Activated CD8-positive, alpha-beta memory T cell treated with anti-CD3 and anti-CD28 coated beads, Interleukin-2, amount 50 U/mL, for 4 hours (primary cell): ENCODE measurements at places on chromosomes 1 and 21.

GRCh38 chr1:183730886-183731573 lies 73.9 kb upstream of the RGL1 start:
- no peak for DNase-seq

DNA sequence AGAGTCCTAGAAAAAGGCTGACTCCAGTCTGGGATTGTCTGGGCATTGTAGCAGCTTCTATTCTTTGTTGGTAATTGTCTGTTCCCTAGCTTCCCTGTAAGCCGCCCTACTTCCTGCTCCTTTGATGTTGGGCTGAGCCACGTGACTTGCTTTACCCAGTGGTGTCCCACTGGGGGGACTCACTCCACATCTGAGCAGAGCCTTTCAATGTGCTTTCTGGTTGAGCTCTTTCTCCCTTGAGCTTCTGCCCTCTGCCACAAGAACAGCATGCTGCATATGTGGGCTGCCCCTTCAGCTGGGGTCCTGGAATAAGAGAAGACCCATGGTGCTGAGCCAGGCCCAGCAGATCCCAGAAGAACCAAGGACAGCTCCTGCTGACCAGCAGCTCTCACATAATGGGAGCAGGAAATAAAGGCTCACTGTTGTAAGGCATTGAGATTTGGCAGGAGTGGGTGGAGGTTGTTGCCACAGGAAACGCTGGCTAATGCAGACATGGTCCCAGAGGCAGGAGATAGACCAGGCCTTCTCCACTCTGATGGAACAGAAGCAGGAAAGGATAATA lies 276.3 kb upstream of the GJB5 start:
- no peak for DNase-seq

GRCh38 chr1:228370941-228371740 lies 35.5 kb downstream of the TRIM11 start:
- no peak for DNase-seq

- DNase-seq = no peak
Observed at GRCh38 chr1:22349362-22350043, 102.1 kb upstream of the ZBTB40 start.

DNA sequence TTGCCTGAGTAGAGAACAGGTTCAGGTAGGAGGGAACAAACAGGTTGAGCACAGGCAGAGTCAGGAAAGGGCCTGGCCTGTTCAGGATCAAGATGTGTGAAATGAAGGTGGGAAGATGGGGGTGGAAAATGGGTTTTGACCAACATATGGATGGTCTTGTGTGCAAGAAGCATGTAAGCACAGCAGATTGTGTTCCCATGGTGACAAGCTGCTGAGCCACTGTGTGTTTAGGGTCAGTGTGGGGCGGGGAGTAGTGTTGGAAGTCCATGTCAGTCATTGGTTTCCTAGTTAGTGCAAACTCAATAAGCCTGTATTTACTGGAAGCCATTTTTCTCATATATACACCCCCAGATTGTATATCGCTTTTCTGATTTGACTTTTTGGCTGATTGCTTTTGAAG lies 111.9 kb downstream of the CAMTA1 start:
- DNase-seq = no peak

- no peak for DNase-seq
Observed at GRCh38 chr1:108512239-108513043, 47.5 kb upstream of the EEIG2 start.
